Right atrium auricular region (tissue), 2 donors: ENCODE measurements at places on chromosomes 5 and 9. TPM values are rescaled to one million over a fixed set of nuclear protein-coding genes. Genes with fewer than 3 reads are reported as not detected.

DNA sequence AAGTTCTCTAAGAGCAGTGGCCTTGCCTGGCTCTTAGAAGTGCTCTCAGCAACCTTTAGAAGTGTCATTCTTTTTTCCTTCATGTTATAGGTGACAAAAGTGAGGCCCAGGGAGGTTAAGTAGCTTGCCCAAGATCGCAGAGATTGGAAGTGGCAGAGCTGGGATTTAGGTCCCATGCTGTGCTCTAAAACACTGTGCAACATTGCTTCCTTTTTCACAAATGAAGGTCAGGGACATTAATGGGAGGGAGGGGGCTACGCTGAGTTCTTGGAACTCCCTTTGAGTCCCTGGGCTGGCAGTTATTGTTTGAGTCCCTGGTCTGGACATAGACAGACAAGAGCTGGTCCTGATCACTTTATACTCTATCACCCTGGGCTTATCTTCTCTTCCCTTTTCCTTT lies 45.3 kb downstream of the PAM start:
- DNase-seq = no peak

DNA sequence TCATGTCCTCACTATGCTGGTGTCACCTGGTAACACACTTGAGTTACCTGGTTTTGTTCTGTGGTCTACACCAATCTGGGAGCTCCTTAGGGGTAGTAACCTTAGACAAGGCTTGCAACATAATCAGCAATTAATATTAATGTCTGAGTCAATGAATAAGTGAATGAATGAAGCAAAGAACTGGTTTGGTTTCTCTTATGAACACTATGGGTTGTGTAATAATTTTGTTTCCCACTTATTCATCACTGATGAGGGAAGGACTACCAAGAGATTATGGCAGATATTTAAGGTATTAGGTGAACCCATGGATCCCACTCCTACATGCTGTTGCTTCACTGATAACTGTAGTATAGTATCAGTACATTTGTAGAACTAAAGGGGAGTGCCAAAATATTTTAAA lies 116.0 kb downstream of the SLC12A2 start:
- DNase-seq = no peak

DNA sequence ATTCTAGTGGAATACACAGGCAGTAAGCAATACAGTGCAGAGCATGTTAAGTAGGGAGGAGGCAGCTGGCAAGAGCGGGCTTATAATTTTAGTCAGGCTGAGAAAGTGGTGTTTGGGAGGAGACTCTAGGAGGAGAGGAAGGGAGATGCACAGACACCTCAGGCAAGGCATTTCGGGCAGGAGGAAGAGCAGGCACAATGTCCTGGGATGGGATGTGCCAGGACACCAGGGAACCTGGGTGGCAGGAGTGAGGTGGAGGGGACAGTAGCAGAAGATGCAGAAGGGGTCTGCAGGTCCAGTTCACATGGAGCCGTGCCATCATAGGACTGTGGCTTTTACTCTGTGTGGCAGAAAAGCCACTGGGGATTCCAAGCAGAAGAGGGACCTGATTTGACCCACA lies 143.7 kb upstream of the FSTL4 start:
- DNase-seq = no peak

The PLPP7 gene
- total RNA-seq = 216 TPM

DNA sequence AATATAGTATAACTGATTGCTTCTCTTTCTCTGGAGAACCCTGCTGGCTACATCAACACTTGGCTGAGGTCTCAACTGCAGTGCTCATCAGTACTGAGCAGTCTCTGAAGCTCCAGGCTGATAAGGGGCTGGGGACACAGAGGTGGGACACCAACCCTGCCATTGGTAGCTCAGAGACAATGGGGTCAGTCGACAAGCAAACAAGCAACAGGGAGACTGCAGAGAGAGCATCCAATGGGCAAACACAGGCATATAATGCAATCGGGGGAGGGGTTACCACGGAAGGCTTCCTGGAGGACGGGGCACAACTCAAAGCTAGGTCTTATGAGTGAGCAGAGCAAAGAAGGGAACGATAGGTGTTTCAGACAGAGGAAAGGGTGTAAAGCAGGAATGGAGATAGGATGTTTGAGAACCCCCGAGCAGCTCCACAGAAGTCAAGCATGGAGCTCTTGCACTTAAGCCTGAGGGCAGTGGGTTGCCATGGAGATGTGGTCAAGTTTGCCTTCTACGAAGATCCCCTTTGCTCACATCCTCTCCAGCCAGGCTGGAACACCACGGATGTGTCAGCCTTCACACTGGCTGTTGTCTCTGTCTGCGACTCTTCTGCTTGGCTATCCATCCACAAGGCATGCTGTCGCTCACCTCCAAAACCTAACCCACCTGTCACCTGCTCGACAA lies 21.5 kb upstream of the AKNA start:
- DNase-seq = no peak

The PCDHA5 gene
- total RNA-seq = not detected

DNA sequence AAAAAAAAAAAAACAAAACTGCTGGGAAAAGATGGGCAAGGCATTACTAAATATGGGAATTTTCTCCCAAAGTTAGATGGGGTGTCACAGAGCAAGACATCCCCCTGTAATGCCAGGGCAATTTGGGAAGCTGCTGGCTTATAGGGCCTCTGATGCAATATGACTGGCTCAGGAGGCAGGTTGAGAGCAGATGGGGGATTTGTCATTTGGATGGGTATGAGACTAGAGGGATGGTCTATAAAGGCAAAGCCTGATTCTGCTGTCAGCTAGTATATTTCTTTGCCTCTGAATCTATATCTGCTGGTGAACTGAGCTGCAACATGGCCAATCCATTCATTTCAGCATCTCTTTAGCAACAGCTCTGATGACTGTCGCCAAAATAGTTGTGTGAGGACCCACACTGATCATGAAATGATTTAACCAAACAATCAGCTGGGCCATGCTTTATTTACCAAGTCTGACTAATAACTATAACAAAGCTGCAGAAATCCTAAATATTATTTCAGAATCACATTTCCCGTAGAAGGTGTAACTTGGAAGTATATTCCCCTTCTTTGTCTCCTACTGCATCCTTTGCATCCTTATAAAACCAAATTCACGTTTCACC lies 455.1 kb upstream of the ZNF608 start:
- no peak for DNase-seq
